ENCODE measurements at places on chromosomes 11 and 22.
A peak's percentile ranks its signal among the peaks of the same experiment; 100 is the strongest.

GRCh38 chr11:17381156-17381555, 7.3 kb downstream of the KCNJ11 start:
- no peak for DNase-seq

DNA sequence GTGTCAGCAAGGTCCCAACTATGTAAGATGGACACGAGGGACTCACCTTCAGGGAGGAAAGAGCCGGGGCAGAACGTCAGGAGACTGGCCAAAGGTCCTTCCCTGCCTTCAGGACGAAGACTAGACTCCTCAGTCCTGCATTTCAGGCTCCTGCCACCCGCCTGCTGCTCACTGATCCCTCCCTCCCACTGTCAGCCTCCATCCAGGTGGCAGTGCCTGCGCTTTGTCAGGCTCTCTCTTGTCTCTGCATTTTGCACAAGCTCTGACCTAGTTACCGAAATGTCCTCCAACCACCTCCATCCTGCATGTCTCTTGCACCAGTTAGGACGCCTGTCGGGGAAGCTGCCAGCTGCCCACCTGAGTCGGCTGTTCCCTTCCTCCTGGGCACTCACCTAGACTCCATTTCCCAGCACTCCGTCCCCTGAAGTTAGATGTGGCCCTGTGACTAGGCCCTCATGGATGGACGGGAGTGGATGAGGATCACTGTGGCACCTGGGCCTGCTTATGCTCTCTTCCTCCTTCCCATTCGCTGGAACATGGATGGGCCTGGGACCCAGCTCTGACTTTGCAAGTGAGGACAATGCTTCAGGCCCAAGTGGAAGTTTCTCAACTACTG, 8.0 kb downstream of the B3GNT6 start:
- DNase-seq, result no peak

DNA sequence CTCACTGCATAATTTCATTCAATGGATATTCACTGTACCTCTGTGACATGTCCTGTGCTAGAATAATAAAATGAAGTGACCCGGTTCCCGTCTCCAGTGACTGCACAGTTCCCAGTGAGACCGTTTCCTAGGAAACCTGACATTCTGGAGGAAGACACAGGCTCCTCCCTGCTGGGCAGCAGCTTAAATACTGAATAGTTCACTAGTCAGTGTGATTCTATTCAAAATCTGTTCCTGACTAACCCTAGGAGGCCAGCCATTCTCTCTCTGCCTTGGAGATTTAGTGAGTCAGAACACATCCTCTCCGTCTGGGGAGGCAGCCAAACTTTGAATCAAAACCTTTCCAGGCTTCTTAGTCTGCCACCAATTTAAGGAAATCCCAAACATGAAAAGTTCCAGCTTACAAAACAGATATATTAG, 11.3 kb downstream of the TRIM66 start:
- no peak for DNase-seq

- DNase-seq, result no peak
Measured at GRCh38 chr11:12114193-12115033, 4.0 kb downstream of the MICAL2 start.

DNA sequence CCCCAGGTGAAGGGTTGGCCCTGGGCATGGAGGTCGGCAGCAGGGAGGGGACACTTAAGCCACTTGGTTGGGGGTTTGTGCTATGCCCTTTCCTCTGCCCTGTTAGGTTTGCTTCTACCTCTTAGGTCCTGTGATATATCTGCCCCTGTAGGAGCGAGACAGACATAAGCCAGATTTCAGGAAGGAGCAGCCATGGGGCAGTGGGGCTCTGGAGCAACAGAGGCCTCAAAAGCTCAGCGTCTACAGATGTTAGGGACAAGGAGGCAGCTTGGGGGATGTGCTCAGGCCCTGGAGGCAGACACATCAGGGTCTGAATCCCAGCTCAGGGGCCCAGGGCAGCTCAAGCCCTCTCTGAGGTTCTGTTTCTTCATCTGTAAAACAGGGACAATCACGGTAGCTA, 27.2 kb upstream of the KCNQ1OT1 start:
- DNase-seq, result no peak

GRCh38 chr11:61793083-61793828, 545 bp downstream of the FEN1 start:
- DNase-seq, result peak; percentile 17

DNA sequence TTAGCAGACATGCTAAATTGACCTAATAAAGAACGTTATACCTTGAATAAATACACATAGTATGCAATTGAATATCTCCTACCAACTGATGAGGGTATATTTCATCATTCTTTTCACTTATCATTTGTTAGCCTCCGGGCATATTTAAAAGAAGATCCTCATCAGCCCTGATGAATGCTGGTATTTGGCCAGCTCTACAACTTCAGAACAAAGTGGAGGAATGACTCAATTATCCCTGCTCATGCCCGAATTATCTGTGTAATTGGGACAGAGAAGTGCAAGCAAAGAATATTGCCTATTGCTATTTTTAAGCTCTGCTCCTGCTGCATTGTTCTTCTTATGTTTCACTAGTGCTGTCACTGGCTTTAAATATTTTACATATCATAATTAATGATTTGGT, 622.1 kb downstream of the METTL15 start:
- no peak for DNase-seq

All from stimulated activated CD4-positive, alpha-beta T cell treated with anti-CD3 and anti-CD28 coated beads, Interleukin-2, amount 100 ng/mL, for 24 hours (primary cell).